ENCODE measurements at places on chromosomes 3 and 15.

DNA sequence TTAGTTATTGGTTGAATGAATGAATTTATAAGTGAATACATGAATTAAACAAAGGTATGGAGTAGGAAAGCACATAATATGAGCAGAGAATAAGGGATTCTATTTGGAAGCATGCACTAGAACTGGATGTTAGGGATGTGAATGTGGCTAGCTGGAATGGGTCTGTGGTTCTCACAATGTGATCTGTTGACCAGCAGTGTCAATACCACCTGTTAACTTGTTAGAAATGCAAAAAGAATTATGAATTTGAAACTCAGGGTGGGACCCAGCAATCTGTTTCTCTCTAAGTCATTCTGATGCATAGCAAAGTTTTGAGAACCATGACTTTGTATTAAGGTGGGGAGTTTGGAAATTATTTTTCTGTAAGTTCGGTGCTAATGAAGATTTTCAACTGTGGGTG lies 41.0 kb upstream of the SATB1 start:
- no peaks in the 10 kb centered on the region for H3K27me3 ChIP-seq
- H3K4me3 ChIP-seq = no peak overlapping the region
- no peak overlapping the region for H3K27ac ChIP-seq
- H3K4me1 ChIP-seq = no peaks in the 10 kb centered on the region
- DNase-seq = no peak

DNA sequence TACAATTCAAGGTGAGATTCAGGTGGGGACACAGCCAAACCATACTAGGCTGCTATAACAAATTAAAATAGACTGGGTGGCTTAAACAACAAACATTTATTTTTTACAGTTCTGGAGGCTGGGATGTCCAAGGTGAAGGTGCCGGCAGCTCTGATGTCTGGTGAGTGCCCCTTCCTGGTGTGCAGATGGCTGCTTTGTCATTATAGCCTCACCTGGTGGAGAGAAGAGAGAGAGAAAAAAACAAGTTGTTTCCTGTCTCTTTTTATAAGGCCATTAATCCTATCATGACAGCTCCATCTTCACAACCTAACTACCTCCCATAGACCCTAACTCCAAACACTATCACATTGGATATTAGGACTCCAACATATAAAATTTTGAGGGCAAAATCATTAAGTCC lies 279.7 kb downstream of the ZIC1 start:
- no peak overlapping the region for H3K27ac ChIP-seq
- H3K27me3 ChIP-seq = no peaks in the 10 kb centered on the region
- no peak overlapping the region for H3K4me3 ChIP-seq
- H3K36me3 ChIP-seq = no peaks in the 10 kb centered on the region

DNA sequence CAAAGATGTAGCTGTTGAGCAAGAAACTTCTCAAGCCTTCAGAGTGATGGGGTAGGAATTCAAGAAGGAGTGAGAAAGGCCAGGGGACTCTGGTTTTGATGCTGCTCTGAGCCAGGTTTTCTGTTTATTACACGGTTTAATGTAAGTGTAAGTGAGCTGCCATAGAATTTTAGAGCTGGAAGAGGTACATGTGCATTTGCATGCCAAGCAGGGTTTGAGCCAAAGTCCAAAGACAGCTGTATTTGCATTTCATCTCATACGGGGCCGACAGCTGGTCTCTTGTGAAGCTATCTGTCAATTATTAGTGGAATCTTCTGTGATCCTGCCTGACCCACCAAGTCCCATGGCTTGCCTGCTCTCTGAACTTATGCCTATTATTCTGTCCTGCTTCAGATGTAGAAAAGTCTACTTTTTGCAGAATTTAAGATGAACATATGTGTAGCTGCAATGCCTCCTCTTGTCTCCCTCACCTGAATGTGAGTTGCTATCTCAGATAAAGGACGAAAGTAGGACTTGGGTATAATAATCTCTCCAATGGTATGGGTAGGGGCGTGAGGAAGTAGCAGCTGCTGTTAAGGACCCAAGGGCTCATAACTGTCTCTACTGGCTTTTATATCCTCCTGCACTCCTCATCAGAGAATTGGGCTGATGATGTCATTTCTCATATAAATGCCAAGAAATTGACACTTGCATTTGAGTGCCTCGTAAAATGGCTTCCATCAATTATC lies 160.0 kb downstream of the SQOR start:
- no peak overlapping the region for H3K27ac ChIP-seq
- no peaks in the 10 kb centered on the region for H3K36me3 ChIP-seq
- no peaks in the 10 kb centered on the region for H3K4me1 ChIP-seq
- peaks cover 9% of the 10 kb centered on the region for H3K27me3 ChIP-seq
- DNase-seq = no peak
- H3K4me3 ChIP-seq = no peak overlapping the region

- peaks cover 34% of the 10 kb centered on the region for H3K4me1 ChIP-seq
- peak overlapping the region; percentile 46 for H3K27ac ChIP-seq
- peaks cover 5% of the 10 kb centered on the region for H3K36me3 ChIP-seq
- peaks cover 29% of the 10 kb centered on the region for H3K27me3 ChIP-seq
- no peak for DNase-seq
These were observed 13.7 kb downstream of the FOXB1 start for GRCh38 chr15:60017538-60018520.

DNA sequence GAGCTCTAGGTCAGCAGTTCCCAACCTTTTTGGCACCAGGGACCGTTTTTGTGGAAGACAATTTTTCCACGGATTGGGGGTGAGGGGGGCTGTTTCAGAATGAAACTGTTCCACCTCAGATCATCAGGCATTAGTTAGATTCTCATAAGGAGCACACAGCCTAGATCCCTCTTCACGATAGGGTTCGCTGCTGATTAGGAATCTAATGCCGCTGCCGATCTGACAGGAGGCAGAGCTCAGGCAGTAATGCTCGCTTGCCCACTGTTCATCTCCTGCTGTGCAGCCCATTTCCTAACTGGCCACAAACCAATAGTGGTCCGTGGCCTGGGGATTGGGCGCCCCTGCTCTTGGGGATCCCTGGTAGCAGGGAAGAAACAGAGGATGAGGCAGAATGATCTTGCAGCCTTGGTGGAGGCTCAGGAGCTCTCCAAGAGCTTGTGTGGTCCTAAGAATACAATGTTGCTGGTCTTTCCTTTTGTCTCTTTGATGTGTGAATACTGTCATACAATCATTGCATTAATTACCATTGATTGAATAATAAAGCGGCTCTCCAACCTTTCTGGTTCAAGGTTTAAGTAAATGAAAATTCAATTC lies 183.2 kb downstream of the FNDC3B start:
- no peaks in the 10 kb centered on the region for H3K4me1 ChIP-seq
- H3K27me3 ChIP-seq = no peaks in the 10 kb centered on the region
- no peak overlapping the region for H3K27ac ChIP-seq
- no peaks in the 10 kb centered on the region for H3K36me3 ChIP-seq
- DNase-seq = no peak

- peaks cover 10% of the 10 kb centered on the region for H3K36me3 ChIP-seq
- no peaks in the 10 kb centered on the region for H3K27me3 ChIP-seq
- H3K4me1 ChIP-seq = no peaks in the 10 kb centered on the region
- H3K4me3 ChIP-seq = no peak overlapping the region
These were observed 115.2 kb downstream of the USP13 start for GRCh38 chr3:179768080-179768479.

- no peaks in the 10 kb centered on the region for H3K27me3 ChIP-seq
- H3K27ac ChIP-seq = no peak overlapping the region
- DNase-seq = no peak
- no peaks in the 10 kb centered on the region for H3K36me3 ChIP-seq
These were observed 63.9 kb downstream of the NR2E3 start for GRCh38 chr15:71874245-71874644.

- no peak overlapping the region for H3K27ac ChIP-seq
- no peaks in the 10 kb centered on the region for H3K4me1 ChIP-seq
- H3K36me3 ChIP-seq = no peaks in the 10 kb centered on the region
- no peak overlapping the region for H3K4me3 ChIP-seq
- H3K27me3 ChIP-seq = peaks cover 3% of the 10 kb centered on the region
These were observed 52.9 kb upstream of the RNU6-1 start for GRCh38 chr15:67892559-67893377.

DNA sequence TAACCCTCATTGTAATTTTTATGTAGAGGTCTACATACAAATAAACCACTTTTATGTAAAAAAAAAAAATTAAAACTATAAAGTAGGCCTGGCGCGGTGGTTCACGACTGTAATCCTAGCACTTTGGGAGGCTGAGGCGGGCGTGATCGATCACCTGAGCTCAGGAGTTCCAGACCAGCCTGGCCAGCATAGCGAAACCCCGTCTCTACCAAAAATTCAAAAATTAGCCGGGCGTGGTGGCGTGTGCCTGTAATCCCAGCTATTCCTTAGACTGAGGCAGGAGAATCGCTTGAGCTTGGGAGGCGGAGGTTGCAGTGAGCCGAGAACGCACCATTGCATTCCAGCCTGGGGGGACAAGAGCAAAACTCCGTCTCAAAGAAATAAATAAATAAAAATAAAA lies 766 bp upstream of the SLC12A6 start:
- H3K27me3 ChIP-seq = peaks cover 5% of the 10 kb centered on the region
- H3K27ac ChIP-seq = peak overlapping the region; percentile 86
- H3K4me3 ChIP-seq = peak overlapping the region; percentile 69
- peaks cover 27% of the 10 kb centered on the region for H3K36me3 ChIP-seq
- peaks cover 58% of the 10 kb centered on the region for H3K4me1 ChIP-seq

- no peak overlapping the region for H3K4me3 ChIP-seq
- no peaks in the 10 kb centered on the region for H3K27me3 ChIP-seq
- no peak overlapping the region for H3K27ac ChIP-seq
- H3K36me3 ChIP-seq = no peaks in the 10 kb centered on the region
- H3K4me1 ChIP-seq = no peaks in the 10 kb centered on the region
These were observed 426.5 kb upstream of the RASGRP1 start for GRCh38 chr15:38991126-38991525.

- H3K27me3 ChIP-seq = no peaks in the 10 kb centered on the region
- no peak for DNase-seq
- H3K36me3 ChIP-seq = peaks cover 23% of the 10 kb centered on the region
- no peak overlapping the region for H3K27ac ChIP-seq
- H3K4me1 ChIP-seq = no peaks in the 10 kb centered on the region
These were observed 26.4 kb upstream of the HGD start for GRCh38 chr3:120708408-120708807.

DNA sequence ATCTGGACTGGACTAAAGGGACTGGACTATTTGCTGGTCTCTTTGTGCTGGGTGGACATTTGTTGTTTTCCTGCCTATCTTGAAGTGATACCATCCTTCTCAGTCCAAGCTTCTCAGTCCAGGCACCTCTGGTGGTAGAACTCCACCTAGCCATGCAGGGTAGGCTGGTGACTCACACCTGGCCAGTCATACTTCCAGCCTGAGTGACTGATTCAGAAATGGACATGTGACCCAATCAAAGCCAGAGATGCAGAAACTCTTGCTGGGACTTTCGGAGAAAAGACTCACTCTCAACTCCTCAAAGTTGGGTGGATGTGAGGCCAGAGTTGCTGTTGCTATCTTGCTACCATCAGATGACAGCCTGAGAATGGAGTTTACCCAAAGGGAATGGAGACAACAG lies 5.6 kb upstream of the ASB14 start:
- H3K27me3 ChIP-seq = peaks cover 23% of the 10 kb centered on the region
- DNase-seq = no peak
- no peak overlapping the region for H3K4me3 ChIP-seq
- H3K27ac ChIP-seq = no peak overlapping the region
- H3K36me3 ChIP-seq = no peaks in the 10 kb centered on the region

DNA sequence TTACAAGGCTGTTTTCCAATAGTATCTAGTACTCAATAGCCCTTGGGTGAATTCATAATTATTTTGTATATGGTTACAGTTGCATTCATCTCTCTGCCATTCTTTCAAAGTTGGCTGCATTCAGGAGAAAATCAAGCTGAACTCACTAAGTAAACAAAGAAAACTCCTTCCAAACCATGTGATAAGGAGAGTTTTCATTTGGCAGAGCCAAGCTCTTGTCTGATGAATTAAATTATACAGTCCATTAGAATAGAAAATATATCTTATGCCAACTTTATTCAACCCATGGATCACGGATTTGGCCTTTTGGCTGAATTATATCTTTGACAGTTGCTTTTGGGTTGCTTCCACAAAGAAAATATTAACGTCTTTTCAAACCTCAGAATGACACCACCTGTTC lies 272.3 kb upstream of the ROBO1 start:
- no peaks in the 10 kb centered on the region for H3K36me3 ChIP-seq
- H3K4me1 ChIP-seq = no peaks in the 10 kb centered on the region
- no peak for DNase-seq
- H3K27me3 ChIP-seq = no peaks in the 10 kb centered on the region

GRCh38 chr3:47984075-47984728 lies 32.0 kb downstream of the MAP4 start:
- no peak for DNase-seq
- H3K27me3 ChIP-seq = no peaks in the 10 kb centered on the region
- H3K27ac ChIP-seq = no peak overlapping the region
- no peaks in the 10 kb centered on the region for H3K4me1 ChIP-seq
- no peak overlapping the region for H3K4me3 ChIP-seq
- H3K36me3 ChIP-seq = no peaks in the 10 kb centered on the region

DNA sequence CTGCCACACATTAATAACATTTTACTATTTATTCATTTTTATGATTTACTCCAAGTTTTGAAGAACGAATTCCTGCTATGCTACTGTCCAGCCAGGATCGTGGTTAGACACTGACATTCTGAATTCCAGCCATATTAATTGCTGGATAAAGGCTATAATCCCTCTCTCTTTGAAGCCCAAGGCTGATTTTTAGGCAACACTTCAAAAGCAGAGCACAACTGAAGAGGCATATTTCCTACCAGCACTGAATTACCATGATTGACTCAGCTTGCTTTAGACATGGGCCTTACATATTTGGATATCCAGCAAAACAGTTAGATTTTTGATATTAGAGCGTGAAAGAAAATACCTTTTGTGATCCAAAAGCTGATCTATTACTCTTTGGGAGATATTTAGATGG lies 205.0 kb downstream of the ZIC1 start:
- DNase-seq = no peak
- H3K27me3 ChIP-seq = no peaks in the 10 kb centered on the region
- H3K36me3 ChIP-seq = no peaks in the 10 kb centered on the region
- H3K4me1 ChIP-seq = no peaks in the 10 kb centered on the region
- no peak overlapping the region for H3K4me3 ChIP-seq

DNA sequence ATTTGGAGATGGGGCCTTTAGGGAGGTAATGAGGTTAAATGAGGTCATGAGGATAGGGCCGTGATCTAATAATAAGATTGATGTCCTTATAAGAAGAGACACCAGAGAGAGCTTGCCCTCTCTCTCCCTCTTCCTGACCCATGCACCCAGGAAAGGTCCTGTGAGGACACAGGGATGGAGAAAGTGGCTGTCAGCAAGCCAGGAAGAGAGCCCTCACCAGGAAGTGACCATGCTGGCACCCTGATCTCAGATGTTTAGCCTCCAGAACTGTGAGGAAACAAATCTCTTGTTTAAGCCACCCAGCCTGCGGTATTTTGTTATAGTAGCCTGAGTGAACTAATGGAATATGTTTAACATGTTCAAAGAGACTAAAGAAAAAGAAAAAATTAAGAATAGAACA lies 15.3 kb upstream of the GNB5 start:
- DNase-seq = no peak
- no peak overlapping the region for H3K27ac ChIP-seq
- H3K27me3 ChIP-seq = peaks cover 4% of the 10 kb centered on the region
- H3K36me3 ChIP-seq = no peaks in the 10 kb centered on the region
- peaks cover 2% of the 10 kb centered on the region for H3K4me1 ChIP-seq
- no peak overlapping the region for H3K4me3 ChIP-seq

Measured in activated naive CD4-positive, alpha-beta T cell treated with anti-CD3 and anti-CD28 coated beads, Interleukin-2, amount 10 ng/mL, durations not matched to agents 7 days and 5 days (primary cell).